ENCODE measurements at places on chromosomes 1 and 21. TPM values are rescaled to one million over a fixed set of nuclear protein-coding genes. Genes with fewer than 3 reads are reported as not detected.

GRCh38 chr1:38644092-38644491 lies 215.5 kb downstream of the RRAGC start:
- no peak for DNase-seq

DNA sequence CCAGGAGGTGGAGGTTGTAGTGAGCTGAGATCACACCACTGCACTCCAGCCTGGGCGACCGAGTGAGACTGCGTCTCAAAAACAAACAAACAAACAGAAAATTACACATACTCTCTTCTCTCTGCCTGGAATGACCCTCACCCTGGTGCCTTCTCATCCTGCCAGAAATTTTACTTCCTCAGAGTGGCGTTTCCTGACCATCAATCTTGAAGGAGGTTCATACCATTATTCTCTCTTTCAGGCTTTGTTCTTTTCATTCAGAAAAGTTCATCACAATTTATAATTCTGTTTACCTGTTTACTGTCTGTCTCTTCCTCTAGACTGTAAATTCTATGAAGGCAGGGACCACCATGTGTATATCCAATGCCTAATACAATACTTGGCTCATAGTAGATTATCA lies 79.3 kb downstream of the RPS6KA1 start:
- DNase-seq: no peak

DNA sequence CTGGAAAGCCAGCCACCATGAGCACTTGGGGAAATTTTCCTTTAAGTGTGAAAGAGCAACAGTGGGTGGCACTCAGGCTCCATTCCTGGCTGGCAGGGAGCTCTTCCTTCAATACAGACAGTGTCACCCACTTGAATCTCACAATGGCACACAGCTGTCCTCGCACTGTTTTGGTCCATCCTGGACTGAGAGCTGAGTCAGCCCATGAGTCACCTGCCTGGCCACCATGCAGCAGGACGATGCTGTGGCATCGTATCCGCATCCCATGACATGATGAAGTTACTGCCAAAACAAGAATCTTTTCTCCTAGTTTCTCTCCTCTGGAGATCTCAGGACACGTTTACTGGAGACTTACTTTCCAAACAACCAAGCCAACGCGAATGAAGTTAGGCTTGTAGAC lies 6.0 kb downstream of the TMPRSS2 start:
- DNase-seq: no peak

DNA sequence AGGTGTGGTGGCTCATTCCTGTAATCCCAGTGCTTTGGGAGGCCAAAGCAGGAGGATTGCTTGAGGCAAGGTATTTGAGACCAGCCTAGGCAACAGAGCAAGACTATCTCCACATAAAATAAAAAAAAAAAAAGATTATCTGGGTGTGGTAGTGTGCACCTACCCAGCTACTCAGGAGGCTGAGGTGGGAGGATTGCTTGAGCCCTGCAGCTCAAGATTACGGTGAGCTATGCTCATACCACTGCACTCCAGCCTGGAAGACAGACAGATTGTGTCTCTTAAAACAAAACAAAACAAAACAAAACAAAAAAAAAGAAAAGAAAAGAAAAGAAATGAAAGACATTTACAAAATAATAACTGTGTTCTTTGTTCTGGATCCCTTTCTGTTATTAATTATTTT lies 6.1 kb upstream of the TLCD4 start:
- no peak for DNase-seq

- DNase-seq: no peak
Observed at GRCh38 chr1:220060876-220061275, 14.6 kb upstream of the EPRS1 start.

GRCh38 chr1:112342558-112342957 lies 53.5 kb upstream of the CTTNBP2NL start:
- no peak for DNase-seq

- DNase-seq: no peak
Observed at GRCh38 chr21:41442481-41443186, 16.6 kb downstream of the MX1 start.

GRCh38 chr21:45265721-45266517 lies 21.8 kb downstream of the POFUT2 start:
- peak; percentile 58 for DNase-seq

DNA sequence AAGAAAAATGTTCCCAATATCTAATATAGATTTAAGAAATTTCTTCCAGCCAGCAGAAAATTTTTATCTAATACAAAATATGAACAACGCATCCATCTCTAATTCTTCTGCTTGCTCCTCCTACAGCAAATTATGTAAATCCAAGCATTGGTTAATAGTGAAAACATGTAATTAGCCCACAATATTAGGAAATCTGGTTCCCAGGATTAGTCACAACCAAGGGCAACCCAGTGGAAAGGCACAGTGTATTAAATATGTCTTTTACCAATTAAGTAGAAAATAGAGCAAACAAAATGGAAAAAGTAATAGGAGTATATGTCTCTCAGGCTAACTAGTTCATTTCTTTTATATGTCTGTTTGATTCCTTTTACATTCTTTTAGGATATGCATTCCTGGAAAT lies 59.4 kb upstream of the IFI44L start:
- DNase-seq: no peak

The SPRR1A gene
- not detected for total RNA-seq

The VTCN1 gene
- not detected for total RNA-seq

The CRYBG2 gene
- total RNA-seq: 1.8 TPM

The LCE3D gene
- total RNA-seq: not detected

The A3GALT2 gene
- not detected for total RNA-seq

Data from sigmoid colon (tissue), 7 donors.